ENCODE measurements at places on chromosomes 3 and 15.

- no peak for DNase-seq
Observed at GRCh38 chr3:168139947-168140346, 44.2 kb upstream of the GOLIM4 start.

- no peak for DNase-seq
Observed at GRCh38 chr3:150925751-150926201, 20.5 kb upstream of the MINDY4B start.

DNA sequence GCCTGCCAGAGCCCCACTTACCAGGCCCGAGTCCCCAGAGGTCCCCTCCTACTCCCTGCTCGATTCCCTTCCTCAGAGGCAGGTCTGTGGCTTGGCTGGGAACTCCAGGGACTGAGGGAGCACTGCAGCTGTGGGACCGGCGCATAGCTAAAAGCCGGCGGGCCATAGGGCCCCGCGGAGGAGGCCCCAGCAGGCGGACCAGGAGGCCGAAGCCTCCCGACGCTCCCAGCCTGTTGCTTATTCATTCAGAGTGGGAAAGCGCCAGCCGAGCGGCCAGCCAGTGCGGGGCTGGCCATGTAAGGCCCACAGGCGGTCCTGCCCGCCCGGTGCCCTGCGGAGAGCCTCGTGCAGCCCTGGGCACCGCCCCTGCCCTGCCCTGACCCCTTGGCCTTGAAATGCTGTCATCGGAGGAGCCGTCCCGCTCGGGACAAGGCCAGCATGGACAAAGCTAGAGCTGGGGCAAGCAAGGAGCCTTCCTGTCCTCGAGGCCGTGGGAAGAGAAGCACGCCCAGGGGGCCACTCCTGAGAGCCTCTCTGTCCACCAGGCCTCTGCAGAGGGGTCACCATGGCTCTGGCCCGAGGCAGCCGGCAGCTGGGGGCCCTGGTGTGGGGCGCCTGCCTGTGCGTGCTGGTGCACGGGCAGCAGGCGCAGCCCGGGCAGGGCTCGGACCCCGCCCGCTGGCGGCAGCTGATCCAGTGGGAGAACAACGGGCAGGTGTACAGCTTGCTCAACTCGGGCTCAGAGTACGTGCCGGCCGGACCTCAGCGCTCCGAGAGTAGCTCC, at the start of gene LOXL1:
Gene LOXL1 (plus strand): TSS at position 244 of the 784 bp plus-strand sequence. CDS start 322 bp downstream, at position 566.
- no peak for DNase-seq

DNA sequence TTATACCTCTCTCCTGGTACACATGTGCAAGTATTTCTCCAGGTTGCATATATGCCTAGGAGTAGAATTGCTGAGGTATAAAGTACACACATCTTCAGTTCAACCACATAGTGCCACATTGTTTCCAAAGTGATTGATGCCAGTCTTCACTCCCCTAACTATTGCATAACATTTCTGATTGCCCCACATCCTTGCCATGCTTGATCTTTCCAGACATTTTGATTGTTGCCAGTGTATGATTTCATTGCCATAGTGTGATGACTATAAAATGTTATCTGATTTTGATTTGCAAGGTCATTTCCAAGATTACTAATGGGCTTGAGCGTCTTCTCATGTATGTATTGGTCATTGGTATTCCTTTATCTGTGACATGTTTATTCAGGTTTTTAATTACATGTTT, 61.1 kb upstream of the MLF1 start:
- no peak for DNase-seq

DNA sequence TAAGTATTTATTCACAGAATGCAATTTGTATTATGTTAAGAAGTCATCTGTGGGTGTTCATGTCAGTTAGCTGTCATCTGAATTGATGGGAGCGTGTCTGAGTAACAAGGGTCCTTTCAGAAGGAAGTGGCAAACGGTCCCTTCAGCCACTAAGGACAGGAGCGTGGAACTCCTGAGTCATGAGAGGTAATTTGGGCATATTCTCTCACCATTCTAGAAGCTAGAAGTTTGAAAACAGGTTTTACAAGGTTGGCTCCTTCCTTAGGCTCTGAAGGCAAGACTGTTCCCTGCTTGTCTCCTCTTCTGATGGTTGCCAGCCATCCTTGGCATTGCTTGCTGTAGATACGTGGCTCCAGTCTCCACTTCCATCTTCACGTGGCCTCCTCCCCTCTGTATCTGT, 19.7 kb downstream of the ABHD2 start:
- DNase-seq = no peak

DNA sequence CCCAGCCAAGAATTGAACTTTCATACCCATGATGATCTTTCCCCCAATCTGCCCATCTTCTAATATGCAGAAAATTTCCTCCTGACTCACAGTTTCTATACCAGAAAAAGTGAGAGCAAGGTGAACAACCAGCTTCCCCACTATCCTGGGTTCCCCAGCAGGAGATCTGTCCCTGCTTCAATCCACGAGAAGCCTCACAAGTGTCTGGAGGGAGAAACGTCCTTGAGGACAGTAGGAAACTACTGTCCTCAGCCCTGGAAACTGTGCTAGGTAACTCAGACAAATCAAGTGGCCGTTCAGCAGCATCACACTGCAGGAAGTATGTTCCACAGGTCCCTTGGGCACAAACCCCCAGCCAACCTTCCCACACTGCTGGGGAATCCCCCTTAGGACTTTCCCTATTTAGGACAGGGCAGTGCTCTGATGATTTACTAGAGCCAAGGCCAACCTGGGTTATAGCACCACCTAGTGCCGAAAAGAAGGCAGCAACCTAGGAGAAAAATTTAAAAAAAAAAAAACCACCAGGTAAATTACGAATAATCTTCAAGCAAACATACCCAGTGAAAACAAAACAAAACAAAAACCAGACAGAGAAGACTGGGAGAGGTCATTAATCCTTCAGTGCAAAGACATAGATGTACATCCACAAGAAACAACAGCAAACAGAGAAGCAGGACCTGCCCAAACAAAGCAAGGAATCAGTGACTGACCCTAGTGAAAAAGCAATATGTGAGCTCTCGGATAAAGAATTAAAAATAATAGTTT, 36.0 kb downstream of the MORC1 start:
- DNase-seq = no peak
